ENCODE measurements at places on chromosomes 11 and 22.

GRCh38 chr11:113736323-113736722 is 30.2 kb upstream of the TMPRSS5 start:
- no peak for DNase-seq

DNA sequence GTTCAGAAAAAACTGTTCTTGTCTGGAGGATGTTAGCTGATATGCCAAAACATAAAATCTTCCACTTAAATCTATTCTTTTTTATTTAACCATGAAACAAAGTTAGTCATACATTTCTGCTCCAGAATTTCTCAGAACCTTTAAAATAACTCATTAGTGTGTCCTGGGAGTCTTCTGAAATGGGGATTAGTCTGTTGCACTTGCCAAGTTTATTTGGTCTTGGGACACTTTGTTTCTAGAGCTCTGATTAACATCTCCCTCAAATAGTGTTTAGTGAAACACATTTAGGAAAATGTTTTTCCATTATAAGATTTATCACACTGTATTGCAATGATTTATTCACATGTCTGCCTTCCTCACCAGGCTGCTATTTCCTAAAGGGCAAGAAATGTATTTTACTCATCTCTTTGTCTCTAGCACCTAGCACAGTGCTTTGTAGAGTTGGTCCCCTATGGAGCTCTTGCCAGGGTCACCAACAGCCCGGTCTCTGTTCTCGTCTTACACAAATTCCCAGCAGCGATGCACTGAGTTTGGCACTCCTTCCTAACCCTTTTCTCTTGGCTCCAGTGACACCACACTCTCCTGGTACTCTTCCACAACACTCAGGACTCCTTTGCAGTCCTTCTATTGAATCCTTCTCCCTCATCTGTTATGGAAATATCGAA is 189.2 kb downstream of the CSNK2A3 start:
- no peak for DNase-seq

- DNase-seq, result no peak
Measured at GRCh38 chr22:50548921-50549790, 3.5 kb downstream of the KLHDC7B start.

DNA sequence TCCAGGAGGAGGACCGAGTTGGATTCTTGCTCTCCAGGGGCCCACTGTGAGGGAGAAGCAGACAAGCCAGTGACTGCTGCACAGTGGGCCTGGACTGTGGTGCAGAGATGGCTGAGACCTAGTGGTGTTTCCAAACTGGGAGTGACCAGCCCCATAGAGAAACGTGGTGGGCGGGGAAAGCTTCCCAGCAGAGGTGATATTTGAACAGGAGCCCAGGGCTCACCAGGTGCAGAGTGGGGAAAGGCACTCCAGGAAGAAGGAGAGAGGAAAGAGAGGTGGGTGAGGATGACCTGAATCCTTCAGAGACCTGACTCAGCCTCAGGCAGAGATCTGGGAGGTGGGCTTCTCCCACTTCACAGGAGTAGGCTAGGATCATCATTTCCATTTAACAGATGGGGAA is 52.1 kb upstream of the RASD2 start:
- no peak for DNase-seq

DNA sequence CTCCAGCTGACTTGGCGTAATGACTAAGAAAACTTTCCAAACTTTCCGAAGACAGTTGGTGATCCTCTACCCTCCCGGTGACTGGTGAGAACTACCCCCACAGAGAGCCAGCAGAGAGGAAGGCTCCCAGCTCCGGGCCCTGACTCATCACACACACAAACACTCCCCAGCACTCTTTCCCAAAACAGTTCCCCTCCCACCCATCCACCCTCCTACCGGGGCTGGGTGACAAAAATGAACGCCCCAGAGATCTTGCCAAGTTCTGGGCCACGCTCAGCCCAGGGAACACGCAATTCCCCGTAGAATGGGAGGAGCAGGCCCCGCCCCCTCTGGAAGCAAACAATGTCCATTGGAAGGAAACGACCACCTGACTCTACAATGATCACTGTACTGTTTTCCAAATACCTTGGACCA is 21.3 kb upstream of the JAM3 start:
- DNase-seq, result peak; percentile 86

- DNase-seq, result no peak
Measured at GRCh38 chr11:74278103-74278502, 33.3 kb downstream of the P4HA3 start.

DNA sequence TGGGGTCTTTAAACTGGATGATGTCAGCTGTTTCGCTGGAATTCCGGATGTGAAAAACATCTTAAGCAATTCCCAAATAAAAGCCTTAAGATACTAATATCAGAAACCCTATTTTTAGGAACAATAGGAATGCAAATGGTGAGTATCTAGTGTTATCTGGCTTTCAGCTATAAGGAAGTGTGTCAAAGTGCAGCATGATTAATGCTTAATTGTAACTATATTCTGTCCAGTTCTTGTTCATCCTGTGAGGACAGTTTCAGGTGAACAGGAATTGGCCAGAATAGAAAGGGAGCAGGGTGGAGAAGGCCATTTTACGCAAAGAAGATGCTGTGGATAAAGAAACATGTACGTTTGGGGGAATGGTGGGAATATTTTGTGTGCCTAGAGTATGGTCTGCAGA is 108.2 kb downstream of the RASSF10 start:
- no peak for DNase-seq

GRCh38 chr11:17839450-17839849 is 104.9 kb downstream of the KCNC1 start:
- no peak for DNase-seq

GRCh38 chr11:125784678-125785077 is 3.2 kb upstream of the PATE3 start:
- no peak for DNase-seq

GRCh38 chr22:42562279-42562678 is 8.5 kb downstream of the SERHL2 start:
- DNase-seq, result no peak

DNA sequence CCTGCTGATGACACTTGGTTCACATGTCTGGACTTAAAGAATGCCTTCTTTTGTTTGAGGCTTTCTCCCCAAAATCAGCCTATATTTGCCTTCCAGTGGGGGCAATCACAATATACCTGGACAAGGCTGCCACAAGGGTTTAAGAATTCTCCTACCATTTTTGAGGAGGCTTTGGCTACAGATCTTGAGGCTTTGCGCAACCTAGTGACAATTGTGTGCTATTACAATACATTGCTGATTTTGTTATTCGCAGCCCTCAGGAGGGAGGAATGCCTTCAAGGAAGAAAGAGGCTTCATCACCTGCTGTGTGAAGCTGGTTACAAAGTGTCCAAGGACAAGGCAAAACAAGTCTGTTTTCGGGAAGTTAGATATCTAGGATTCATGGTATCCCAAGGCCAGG is 50.8 kb upstream of the OR4C15 start:
- no peak for DNase-seq

GRCh38 chr22:28703436-28703835 is 23.8 kb upstream of the TTC28 start:
- DNase-seq, result no peak

- DNase-seq, result peak; percentile 73
Measured at GRCh38 chr11:94120946-94121345, 7.7 kb upstream of the PANX1 start.

DNA sequence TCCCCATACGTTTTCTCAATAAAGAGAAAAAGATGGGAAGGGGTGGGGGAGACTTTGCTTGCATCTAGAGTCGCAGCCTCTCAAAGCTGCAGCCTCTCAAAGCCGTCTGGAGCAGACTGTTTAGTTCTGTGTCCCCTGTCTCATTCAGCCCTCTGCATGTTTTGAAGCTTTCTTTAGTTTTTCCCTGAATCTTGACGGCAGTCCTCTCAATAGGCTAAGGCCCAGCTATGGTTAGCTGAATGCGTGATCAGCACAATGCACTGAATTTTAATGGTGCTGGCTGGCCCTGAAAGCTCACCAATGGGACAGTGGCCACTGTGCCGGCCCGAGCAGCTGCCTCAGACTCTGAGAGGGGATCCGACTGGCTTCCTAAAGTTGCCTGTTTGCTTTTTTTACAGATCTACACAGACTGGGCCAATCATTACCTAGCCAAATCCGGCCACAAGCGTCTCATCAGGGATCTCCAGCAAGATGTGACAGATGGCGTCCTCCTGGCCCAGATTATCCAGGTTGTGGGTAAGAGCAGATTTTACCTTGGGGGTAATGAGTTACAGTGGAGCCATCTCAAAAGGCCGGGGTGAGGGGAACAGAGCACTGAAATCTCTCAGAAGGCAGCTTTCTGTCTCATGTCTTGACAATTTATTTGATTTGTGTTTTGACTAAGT is 119.6 kb downstream of the NAV2 start:
- no peak for DNase-seq

DNA sequence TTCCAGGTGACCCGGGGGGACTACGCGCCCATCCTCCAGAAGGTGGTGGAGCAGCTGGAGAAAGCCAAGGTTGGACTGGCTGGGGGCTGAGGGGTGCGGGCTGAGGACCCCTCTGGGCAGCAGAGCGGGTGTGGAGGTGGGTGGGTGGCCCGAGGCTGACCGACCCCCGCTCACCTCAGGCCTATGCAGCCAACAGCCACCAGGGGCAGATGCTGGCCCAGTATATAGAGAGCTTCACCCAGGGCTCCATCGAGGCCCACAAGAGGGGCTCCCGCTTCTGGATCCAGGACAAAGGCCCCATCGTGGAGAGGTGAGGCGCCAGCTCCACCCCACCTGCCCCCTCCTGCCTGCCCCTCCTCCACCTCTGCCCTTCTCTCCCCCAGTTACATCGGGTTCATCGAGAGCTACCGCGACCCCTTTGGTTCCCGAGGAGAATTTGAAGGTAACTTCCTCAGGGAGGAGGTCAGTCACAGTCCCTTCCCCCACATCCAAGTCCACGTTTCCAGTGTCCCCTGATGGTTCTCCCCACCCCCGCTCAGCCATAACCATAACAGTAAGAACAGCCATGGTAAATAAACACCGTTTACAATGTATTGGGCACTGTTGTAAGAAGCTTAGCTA is 11.2 kb downstream of the DPP3 start:
- no peak for DNase-seq
